Gastroesophageal sphincter (tissue), 4 donors: ENCODE measurements at places on chromosomes 12 and 14. TPM values are rescaled to one million over a fixed set of nuclear protein-coding genes. Genes with fewer than 3 reads are reported as not detected.

Gene IFI27
- total RNA-seq, result 61.2 TPM

Gene ADAM21
- 0.13 TPM for total RNA-seq

Gene MYF6
- total RNA-seq, result not detected

Gene NABP2
- total RNA-seq, result 24.1 TPM

Gene ANO2
- total RNA-seq, result 3.1 TPM

Gene SLC6A12
- not detected for total RNA-seq

Gene RNASE1
- 87.2 TPM for total RNA-seq

DNA sequence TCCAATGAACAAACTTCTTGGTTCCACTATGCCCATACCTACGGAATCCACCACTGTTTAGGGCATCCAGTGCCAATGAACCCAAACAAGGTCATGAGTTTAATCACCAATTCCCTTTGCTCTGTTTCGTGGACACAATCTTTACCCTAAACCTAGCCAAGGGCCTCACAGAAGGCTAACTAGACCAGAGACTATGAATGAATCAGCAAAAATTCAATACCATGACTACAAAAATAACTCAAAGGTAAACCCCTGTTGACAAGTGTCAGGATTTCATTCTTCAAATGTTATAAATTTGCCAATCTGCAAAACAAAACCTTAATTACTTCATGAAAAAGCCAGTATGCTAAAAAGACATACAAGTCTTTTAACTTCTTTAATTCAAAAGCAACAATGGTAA is 96.7 kb downstream of the CEP128 start:
- ATAC-seq, result no peak

DNA sequence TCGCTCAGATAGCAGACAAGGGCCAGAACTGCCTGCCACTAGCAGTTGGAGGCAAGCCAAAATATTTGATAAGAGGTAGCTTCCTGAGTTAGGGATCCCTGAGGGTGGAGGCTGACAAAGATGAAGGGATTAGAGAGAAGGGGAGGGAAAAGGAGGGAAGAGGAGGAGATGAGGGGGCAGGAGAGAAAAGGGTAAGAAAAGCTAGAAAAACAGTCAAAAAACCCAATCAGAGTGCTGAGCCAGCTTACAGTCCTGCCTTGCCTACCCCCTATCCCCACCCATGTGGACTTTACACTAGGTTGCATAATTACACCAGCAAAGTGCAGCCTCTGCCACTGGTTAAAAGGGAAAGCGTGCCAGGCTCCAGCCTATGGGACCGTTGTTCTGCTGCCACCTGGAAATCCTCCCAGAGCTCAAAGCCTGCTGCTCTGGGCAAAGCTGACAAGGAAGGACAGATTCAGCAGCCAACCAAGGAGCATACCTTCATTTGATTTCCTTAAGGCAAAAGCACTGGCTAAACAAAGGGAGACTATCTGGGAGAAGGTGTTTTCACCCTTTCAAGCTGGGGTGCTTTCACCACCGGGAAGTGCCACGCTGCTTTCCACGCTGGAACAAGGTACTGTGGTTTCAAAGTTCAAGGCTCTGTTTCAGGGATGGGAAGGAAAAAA is 3.8 kb upstream of the NUMB start:
- no peak for ATAC-seq

DNA sequence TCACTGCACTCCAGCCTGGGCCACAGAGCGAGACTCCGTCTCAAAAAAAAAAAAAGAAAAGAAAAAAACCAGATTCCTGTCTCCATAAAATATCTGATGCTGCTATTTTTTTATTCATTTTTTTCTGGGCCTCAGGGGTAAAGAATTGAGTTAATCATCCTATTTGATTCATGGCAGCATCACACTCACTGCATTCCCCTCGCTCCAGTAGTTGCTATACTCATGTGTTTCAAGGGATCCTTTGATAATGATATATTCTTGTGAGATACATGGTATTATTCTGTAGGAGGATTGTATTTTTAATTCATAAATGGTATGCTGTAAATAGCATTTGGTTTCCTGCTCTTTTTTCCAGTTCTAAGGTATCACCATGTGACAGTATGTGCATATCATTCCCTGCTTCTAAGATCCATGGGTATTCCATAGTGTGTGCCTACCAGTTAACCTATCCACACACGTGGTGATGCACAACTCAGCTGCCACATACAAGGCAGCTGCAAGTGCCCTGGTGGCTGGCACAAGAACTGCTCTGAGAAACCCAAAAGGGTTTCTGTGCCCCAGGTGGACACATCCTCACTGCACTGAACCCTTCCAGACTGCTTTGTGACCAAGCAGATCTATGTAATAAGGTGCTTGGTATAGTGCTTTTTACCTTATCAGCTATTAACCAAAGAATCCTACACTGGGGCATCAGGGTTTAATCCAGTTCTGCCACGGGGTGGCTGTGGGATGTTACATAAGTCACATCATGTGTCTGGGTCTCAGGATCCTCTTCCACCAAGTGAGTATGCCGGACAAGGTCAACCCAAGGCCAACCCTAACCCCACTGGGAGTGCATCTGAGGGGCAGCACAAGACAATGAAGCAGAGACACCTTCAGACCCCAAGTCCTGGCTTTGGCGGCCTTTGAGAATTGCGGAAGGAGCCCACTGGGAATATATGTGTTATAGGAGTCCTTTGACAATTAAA is 74.6 kb downstream of the ZFP36L1 start:
- ATAC-seq, result no peak

- peak; percentile 11 for ATAC-seq
Measured at GRCh38 chr14:92962031-92962830, 39.3 kb downstream of the CHGA start.

DNA sequence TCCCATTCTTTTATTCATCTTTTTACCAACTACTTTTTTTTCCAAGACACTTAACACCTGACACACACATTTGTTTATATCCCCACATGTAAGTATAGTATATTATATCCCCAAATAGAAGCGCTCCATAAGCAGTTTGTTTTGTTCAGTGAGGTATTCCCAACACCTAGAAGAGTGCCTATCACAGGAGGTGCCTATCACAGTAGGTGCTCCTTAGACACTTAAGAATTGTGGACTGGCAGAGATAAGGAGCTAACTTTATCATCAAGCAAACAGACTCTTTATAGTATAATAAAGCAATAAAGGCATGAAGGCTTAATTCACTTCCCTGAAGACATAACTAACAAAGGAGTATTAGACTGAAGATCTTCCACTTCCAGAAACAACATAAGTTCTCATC is 29.1 kb downstream of the OSBPL8 start:
- no peak for ATAC-seq

- no peak for ATAC-seq
Measured at GRCh38 chr12:25089738-25090137, 105.2 kb downstream of the DNAI7 start.

GRCh38 chr14:91453744-91454143 is 36.1 kb upstream of the CCDC88C start:
- no peak for ATAC-seq

- ATAC-seq, result no peak
Measured at GRCh38 chr14:55028066-55028465, 1.0 kb downstream of the SOCS4 start.

DNA sequence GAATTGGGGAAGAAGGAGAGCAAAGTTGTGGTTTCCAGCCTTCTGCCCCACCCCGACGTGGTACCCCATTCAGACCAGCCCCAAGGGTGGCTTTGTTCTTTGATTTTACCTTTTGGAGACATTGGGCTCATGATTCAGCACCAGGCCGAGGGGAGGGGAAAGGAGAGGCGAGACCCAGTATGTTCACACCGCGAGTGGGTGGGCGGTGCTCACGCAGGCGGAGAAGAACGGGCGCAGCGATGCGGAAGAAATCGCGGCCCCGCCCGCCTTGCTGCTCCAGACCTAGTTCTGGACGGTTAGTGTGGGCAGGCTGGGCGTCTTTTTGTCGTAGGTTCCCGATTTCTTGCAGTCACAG is 963 bp downstream of the ATL1 start:
- peak; percentile 87 for ATAC-seq

GRCh38 chr12:28958553-28959195 is 190.4 kb upstream of the FAR2 start:
- ATAC-seq, result peak; percentile 55

- ATAC-seq, result no peak
Measured at GRCh38 chr12:31517994-31518393, 72.9 kb downstream of the DENND5B start.

DNA sequence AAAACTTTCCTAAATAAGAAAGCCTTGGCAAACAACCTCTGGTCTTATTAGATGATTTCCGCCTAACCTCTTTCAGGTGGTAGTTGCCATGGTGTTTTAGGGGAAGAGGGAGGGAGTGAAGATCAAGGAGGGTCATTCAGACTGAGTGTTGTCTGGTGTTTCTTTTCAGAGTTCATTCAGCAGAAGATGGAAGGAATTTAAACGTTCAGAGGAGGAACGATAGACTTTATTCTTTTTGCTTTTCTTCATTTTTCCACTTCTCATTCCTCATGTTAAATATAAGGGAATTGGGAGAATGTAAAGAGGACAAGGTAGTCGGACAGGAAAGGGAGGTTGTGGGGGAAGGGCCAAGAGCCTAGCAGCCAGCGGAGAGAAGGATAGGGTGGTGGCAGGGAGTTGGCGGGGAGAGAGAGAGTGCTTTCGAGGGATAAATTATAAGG is 17.4 kb upstream of the SALL2 start:
- ATAC-seq, result no peak

DNA sequence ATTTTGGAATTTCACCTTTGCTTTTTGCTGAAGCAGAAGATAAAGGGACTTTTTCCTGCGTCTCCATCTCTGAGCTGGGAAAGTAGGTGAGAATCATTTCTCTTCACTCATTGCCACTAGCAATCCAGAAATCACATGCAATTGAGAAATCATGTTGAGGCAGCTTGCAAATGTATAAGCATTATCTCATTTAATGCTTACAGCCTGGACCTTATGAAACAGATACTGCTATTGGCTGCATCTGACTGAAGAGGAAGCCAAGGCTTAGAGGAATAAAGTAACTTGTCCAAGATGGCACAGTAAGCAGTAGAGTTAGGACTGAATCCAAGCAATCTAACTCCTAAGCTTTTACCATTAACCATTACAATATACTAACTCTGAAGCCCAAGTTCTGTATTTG is 122.4 kb downstream of the FIGNL2 start:
- ATAC-seq, result no peak
